Pulmonary artery endothelial cell (primary cell): ENCODE measurements at places on chromosomes 3 and 15.

DNA sequence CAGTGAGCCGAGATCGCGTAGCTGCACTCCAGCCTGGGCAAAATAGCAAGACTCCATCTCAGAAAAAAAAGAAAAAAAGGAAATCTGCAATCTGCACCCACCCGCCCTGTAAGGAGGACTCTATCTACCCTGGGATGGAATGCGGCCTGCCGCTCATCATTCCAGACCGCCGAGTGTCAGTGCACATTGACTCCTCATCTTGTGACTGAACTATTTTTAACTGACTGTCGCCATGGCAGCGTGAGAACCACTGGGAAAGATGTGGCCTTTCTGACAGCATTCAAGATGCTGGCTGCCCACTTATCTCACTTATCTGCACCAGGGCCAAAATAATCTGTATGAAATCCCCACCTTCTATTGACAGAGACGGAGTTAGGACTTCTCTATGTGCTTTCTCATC is 38.8 kb upstream of the ANKRD34C start:
- no peak for DNase-seq

DNA sequence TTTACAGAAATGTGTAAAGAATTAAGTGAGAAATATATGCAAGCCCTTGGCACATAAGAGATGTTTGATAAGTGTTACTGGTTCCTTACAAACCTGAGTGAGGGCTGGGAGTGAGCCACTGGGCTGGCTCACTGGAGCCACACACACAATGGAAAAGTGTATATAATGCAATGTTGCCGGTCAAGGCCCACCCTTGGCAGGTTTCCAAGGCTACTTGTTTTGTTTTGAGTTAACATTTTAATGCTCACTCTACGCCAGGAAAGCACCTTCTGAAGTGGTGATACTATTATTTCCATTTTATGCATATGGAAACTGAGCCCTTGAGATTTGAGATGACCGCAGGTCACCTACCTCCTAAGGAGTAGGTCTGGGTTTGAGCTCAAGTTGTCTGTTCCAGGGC is 71.8 kb upstream of the FHIT start:
- DNase-seq = no peak

- no peak for DNase-seq
These were observed 54.9 kb downstream of the EPHA6 start for GRCh38 chr3:96869316-96869715.

DNA sequence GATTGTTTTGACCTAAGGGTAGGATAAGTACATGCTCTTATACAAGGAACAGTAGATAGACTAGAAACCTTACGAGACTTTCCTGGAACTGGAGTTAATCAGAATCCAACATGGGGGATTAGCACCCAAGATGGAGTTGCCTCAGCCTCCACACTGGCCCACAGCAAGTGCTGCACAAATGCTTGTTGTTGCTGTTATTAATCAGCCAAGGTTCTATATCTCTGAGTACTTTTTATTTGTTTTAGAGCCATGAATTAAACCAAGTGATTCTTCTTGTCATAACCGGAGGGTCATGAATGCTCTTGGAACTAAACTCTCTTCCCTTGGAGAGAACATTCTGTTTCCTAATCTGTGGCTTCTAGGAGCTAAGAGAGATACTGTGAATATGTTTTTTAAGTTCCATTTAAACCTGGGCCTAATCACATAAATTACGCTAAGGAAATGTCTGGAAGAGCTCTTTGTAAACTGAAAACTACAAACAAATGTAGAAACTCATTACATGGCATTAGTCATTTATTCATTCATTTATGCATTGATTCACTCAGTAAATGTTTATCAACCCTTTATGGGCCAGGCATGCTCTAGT is 5.7 kb upstream of the IL16 start:
- no peak for DNase-seq

DNA sequence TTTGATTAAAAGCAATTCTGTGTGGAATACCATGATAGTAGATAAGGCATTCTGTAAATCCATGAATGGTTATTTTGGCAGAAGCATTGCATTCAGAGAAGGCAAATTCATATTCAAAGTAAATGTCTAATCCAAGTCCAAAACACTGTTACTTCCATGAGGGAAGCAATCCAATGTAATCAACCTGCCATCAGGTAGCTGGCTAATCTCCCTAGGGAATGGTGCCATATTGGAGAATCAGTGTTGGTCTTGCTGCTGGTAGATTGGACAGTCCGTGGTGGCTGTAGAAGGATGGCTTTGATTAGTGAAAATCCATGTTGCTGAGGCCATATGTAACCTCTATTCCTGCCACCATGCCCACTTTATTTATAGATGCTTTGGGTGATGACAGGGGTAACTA is 72.1 kb upstream of the TNIK start:
- DNase-seq = no peak

DNA sequence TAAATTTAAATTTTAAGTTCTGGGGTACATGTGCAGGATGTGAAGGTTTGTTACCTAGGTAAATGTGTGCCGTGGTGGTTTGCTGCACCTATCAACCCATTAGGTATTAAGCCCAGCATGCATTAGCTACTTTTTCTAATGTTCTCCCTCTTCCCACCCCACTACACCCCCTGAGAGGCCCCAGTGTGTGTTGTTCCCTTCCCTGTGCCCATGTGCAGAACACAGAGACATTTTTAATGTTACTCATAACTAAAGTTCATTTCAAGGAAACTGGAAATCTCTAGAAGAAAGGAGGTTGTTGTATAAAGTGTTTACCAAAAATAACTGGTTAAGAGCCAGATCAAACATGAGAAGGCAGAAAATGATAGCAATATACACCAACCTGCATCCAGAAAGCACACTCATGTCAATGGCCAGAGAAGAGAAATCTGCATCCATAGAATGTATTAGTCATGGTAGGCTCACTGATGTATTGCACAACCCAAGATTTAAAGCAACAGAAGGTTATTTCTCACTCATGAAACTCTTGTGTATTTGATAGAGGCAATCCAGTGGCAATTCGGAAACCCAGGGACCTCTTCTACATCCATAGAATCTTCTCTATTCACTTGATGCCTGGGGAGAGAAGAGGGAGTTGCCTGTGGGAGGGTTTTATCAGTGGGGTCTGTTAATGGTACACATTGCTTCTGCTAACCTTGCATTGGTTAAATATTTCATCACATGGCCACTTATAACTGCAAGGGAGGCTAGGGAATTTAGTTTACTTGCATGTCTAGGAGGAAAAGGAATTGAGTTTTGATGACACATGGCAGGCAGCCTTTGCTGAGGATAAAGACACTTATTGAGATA is 321.9 kb upstream of the RASGRP1 start:
- DNase-seq = no peak

- no peak for DNase-seq
These were observed 43.9 kb downstream of the CCDC12 start for GRCh38 chr3:46932455-46933225.

DNA sequence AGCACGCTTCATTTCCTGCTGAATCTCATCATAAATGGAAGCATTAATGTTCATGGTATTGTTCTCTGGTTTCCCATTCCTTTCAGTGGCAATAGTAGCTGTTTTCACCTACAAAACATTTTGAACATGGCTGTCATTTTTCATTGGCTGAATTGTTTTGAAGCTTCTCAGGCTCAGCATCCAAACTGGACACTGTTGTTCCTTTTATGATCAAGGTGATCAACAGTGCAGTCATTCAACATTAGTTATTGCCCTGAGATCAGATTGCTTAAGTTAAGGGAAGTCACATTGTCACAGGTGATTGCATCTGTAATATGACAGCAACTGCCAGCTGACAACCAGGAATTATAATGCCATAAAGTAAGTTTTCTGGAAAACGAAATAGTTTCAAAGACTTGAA is 46.9 kb downstream of the SATB1 start:
- no peak for DNase-seq

DNA sequence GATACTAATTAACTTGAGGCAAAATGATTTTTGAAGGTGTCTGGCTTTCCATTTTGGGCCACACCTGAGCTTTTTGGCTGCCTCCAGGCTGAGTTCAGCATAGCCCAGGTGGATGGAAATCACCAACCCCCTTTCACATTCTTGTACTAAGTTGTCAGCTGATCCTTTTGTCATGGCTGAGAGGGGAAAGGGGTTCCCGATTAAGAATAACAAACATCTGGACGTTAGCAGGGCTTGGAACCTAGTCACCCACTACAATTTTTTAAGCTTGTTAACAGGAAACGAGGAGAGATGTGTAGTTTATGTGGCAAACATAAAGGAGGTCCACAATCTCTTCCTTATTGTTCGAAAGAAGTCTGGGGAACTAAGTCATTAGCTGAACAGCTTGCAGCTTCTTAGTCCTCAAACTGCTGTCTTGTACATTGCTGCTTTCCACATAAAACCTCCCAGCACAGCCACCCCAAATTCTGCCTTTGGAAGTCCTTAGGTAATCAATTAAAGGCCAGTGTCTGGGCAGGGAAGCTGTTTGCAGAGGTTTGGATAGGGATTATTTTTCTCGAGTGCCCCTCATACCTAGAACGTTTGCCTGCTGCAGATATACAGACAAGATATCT is 5.0 kb downstream of the NR2F2 start:
- no peak for DNase-seq

DNA sequence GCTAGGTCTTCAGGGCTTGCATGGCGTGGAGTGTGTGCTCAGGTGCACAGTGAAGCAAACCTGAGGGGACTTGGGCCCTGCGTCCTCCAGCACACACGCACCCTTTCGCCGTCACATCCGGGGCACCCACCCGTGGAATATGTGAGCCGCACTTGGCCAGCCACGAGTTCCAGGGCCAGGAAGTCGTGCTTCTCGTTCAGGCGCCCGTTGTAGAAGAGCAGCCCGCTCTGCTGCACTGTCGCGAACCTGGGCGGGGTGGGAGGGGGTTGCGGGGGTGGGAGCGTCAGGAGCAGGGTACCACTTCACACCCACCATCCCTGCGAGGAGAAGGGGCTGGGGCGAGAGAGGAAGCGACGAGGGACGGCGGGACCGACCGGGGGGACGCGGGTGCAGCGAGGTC is 7.1 kb downstream of the CELSR3 start:
- DNase-seq = no peak

DNA sequence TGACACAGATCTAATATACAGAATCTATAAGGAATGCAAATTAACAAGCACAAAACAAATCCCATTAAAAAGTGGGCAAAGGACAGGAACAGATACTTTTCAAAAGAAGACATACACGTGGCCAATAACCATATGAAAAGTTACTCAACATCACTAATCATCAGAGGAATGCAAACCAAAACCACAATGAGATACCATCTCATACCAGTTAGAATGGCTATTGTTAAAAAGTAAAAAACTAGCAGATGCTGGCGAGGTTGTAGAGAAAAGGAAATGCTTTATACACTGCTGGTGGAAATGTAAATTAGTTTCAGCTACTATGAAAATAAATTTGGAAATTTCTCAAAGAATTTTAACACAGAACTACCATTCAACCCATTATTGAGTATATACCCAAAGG is 50.7 kb downstream of the ADAMTS17 start:
- DNase-seq = no peak

GRCh38 chr15:38846346-38846745 is 281.7 kb upstream of the RASGRP1 start:
- DNase-seq = no peak

DNA sequence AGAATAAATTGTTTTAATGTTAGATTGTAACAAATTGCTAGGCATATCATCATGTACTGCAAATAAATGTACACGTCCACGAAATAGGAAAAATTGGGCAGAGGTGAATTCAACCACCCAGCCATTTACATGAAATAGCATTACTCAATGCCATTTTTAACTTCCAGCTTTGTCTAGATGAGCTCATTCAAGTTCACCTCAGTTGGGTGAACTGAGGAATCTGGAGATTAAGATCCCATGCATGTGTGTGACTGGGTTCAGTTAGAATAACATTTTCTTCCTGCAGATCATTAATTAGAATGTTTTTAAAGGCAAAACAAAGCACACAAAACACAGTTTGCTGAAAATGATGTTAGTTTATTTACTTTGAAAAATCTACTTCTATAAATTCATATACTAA is 767.8 kb upstream of the GOLIM4 start:
- no peak for DNase-seq

GRCh38 chr15:80780416-80781221 is 1.4 kb downstream of the CEMIP start:
- DNase-seq = no peak

DNA sequence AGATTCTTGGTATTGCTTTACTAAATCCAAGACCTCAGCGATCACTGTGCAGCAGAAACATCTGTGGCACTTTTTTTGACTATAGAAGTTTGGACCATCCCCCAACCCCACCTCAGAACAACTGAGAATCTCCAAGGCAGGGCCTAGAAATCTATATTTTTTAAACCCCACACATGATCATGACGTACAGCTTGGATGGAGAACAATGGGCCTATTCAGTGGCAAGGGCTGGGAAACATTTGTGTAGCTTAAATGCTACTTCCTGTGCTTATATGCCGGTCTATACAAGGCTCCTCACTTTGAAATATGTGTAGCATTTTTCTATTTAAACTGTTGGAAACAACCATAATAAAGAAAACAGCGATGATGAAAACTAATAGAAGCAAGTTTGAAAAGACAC is 55.1 kb upstream of the SPRED1 start:
- DNase-seq = no peak

- no peak for DNase-seq
These were observed 333.2 kb upstream of the UMPS start for GRCh38 chr3:124397088-124397487.

DNA sequence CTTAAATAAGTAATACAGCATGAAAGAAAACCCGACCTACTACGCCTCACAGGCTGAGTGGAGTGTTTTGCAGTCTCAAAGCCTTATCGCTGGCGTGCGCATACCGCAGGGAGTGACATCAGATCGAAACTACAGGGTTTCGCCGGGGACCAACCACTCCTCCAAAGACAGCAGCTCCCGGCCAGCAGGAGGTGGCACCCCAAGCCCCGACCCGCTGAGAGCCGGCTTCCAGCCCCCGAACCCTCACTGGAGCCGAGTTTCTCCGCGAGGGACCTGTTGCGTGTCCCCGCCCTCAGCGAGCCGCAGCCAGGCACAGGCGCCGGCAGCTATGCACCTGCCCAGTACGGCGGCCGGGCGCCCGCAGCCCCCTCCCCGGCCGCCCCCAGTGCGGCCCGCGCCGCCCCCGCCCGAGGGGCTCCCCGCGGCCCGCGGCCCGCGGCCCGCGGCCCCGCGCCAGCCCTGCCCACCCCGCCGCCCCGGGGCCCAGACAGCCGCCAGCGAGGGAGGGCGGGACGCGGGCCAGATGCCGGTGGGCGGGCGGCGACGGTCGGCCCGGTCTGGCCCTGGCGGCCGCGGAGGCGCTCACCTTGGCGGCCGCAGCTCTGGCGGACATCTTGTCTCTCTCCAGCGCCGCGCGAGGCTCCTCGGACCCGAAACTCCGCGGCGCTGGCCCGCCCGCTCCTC is 710 bp downstream of the TJP1 start:
- peak; percentile 59 for DNase-seq

DNA sequence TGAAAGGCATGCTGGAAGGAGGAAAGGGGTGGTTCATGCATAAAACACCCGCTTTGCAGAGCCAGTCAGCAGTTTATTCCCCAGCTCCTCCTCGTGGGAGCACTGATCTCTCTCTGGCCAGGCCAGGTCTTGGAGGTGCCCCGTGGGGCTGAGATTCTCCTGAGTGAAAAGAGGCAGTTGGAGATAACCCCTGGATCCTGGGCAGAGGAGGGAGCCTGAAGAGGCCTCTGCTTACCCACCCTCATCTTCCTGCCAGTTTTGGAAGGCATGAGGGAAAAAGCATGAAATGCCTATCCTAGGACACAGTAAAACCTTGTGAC is 108.3 kb downstream of the SEMA5B start:
- no peak for DNase-seq
